ENCODE measurements at places on chromosomes 1 and 21. TPM values are rescaled to one million over a fixed set of nuclear protein-coding genes. Genes with fewer than 3 reads are reported as not detected.

The PTPRC gene
- 773 TPM for total RNA-seq

The DNM3 gene
- total RNA-seq, result 1.2 TPM

The DENND2D gene
- 263 TPM for total RNA-seq

The MROH9 gene
- total RNA-seq, result not detected

The SH3BP5L gene
- total RNA-seq, result 32.2 TPM

The XCL2 gene
- total RNA-seq, result 8.9 TPM

The KCNAB2 gene
- 295 TPM for total RNA-seq

The OR14K1 gene
- total RNA-seq, result not detected

The TACSTD2 gene
- total RNA-seq, result not detected

The EPHA8 gene
- total RNA-seq, result not detected

The ZBTB8B gene
- not detected for total RNA-seq

The CNR2 gene
- total RNA-seq, result 0.05 TPM

The LCE7A gene
- not detected for total RNA-seq

Data from T-helper 1 cell treated with Interleukin-12 subunit alpha and Interleukin-12 subunit beta and Interleukin-4 antibody, amounts not matched to agents 30 ng/mL and 1 ng/mL, for 36 hours (primary cell).